Stimulated activated CD4-positive, alpha-beta T cell treated with anti-CD3 and anti-CD28 coated beads, Interleukin-15, amount 100 ng/mL, for 1 hour (primary cell): ENCODE measurements at places on chromosomes 11 and 22.

DNA sequence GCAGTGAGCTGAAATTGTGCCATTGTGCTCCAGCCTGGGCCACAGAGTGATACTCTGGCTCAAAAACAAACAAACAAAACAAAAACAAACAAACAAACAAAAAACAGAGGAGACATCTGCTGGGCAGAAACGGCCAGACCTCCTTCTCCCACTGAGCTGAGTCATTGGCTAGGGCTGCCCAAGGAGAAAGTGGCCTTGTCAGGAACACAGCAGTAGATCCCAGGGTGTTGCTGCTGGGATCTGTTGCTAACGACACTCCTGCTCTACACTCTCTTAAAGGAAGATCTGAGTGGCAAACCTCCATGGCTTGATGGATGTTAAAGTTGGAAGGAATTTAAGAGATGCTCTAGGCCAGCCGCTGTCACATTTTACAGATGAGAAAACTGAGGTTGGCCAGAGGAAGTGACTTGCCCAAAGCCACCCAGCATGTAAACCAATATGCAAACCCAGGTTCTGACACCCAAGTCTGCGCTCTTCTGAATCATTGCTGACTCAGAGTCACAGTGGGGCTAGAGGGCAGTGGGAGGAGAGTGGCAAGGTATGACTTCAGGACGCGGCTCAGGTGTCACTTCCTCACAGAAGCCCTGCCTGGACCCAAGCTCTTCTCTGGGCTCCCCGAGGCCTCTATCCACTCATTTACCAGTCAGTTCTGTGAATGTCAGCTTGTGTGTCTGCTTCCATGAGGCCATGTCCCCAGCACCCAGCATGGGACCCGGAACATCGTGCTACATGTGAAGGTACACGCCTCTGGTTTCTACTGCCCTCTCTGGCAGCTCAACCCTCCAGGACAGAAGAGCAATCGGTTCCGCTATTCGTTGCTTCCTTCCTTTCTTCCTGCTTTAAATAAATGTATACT, 11.3 kb upstream of the GDPD5 start:
- no peak for DNase-seq

- no peak for DNase-seq
Observed at GRCh38 chr11:6402561-6402981, 12.3 kb downstream of the SMPD1 start.

- no peak for DNase-seq
Observed at GRCh38 chr11:130146796-130147195, 12.8 kb upstream of the ST14 start.

GRCh38 chr11:3732671-3733436, 61.7 kb upstream of the CHRNA10 start:
- DNase-seq, result no peak

DNA sequence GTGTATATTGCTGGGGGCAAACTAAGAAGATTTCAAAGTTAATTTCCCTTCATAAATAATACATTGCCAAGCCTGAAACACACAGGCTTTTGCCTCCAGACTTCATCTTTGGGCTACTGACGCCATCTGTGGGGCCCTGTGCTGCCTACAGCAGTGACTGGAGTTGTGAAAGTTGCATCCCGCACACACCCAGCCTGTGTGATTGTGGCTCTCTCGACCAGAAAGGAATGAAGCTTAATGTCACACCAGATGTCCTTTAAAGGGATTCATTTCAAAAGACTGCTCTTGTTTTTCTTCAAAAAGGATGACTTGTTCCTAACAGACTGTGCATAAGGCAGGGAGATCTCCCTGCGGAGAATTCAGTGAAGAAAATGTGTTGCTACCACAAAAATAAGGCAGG, 210.5 kb downstream of the FAM181B start:
- DNase-seq, result no peak

- DNase-seq, result no peak
Observed at GRCh38 chr11:59967677-59968394, 4.0 kb downstream of the OOSP4A start.

- no peak for DNase-seq
Observed at GRCh38 chr11:55324500-55324899, 18.5 kb upstream of the OR4A16 start.

DNA sequence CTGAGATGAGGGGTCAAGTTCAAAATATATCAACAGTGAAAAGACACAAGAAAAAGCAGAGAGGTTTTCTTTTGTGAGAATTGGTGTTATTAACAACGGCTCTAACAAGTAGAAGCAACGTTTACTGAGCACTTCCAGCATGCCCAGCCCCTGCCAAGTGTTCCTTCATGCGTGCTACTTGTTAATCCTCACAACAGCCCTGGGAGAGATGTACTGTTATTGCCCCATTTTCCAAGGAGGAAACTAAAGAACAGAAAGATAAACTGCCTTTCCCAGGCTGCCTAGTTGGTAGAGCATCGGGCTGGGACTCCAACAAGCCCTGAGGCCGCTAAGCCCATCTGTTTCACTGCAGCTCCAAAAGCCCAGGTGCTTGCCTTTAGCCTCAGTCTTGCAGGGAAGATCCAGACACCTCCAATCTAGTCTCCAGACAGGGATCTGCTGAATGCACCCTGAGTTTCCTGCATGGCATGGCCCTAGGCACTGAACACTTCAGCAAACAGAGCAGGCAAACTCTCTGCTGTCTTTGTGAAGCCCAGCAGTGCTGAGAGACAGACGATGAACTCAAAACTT, 25.5 kb downstream of the SPATA19 start:
- DNase-seq, result no peak

DNA sequence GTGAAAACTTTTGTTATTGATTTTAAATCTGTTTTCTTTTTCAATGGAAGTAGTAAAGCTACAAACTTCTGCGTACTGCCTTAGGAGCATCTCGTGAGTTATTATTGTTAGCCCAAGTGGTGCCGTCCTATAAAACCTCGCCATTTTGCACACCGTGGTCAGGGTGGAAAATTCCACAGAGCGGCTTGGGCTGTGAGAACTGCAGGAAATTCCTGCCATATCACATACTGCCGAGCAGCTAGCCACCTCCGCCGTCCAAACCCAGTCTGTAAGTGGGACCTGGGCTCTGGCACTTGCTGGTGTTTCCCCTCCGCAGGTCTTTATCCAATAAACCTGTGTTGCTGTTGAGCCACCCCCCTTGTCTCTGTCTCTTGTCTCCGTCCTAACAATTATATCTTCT, 88.0 kb upstream of the POU2AF2 start:
- DNase-seq, result no peak

DNA sequence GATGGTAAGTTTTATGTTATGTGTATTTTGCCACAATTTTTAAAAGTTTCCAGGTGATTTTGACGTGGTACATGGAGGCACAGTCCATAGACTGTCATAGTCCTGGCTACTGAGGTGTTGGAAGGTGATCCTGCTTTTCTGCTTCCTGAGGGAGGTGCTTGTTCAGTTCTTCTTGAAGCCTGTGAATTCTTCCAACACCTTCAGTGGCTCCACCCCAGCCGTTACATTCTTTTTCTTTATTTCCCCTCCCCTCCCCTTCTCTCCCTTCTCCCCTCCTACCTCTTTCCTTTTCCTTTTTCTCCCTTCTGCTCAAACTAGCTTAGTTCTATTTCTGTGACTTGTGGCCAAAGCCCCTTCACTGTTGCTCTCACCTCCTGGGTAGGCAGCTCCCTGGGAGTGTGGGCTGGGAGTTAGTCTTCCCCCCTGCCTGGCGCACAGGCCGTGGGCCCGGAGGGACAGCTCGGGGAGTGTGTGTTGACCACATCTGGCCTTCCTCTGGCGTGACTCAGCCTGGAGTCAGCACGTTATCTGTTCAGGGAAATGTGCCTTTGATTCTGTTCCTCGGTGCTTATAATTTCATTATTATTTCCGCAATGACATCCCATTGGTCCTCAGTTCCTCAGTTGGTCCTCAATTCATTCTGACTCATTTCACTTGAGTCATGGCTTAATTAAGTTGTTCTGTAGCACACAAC, 566.2 kb downstream of the TBC1D22A start:
- no peak for DNase-seq

GRCh38 chr11:46336563-46337180, 10.6 kb upstream of the DGKZ start:
- DNase-seq, result no peak

DNA sequence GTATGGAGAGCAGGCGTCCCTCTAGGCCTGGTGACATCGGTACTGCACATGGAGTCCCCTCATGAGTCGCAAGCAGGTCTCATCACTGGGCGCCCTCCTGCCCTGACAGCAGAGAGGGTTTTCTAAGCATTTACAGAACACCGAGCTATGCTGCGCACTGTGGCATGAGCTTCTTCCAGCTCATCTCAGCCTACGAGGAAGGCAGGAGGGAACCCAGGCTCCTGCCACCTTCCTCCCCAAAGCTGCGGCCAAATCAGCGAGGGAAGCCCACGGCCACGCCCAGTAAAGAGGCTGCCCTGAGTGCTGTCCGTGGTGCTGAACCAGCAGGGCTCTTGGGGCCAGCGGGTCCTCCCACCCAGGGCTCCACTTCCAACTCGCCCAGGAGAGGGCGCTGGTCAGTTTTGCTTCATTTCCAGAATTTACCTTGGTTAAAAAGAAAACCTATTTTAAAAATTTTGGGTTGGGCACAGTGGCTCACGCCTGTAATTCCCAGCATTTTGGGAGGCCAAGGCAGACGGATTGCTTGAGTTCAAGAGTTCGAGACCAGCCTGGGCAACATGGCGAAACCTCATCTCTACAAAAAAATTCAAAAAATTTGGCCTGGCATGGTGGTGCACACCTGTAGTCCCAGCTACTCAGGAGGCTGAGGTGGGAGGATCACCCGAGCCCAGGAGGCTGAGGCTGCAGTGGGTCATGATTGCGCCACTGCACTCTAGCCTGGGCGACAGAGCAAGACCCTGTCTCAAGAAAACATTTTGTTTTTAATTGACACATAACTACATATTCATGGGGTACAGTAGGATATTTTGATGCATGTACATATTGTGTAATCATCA, 34.2 kb downstream of the PHF21B start:
- DNase-seq, result no peak

GRCh38 chr22:40826984-40827741, 8.0 kb upstream of the SLC25A17 start:
- no peak for DNase-seq

DNA sequence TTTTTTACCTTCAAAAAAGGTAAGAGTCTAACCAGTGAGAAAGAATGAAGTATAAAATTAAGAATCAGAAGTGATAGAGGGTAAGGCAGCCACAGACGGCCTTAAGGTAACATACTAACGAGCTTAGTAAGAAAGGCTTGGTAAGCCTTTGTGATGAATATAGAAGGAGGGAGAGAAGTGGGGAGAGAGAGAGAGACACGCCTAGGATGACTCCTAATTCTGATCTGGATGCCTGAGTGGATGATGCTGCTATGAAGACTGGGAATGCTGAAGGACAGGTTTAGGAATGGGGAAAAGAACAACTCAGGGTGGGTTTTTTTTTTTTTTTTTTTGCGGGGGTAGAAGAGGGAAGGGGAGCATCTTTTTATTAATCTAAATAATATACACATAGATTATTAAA, 4.8 kb downstream of the FBXO3 start:
- DNase-seq, result no peak

DNA sequence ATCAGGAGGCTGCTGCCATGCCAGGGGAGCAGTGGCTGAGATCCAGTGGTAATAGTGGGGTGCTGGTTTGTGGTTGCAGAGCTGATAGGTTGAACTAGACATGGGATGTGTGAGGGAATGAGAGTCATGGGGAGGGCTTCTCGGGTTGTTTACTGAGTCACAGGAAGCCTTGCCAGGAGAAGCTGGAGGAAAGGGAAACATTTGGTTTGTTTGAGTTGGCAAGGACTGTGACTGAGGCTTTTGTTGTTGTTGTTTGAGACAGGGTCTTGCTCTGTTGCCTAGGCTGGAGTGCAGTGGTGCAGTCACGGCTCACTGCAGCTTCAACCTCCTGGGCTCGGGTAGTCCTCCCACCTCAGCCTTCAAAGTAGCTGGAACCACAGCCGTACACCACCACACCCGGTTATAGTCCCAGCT, 49.3 kb downstream of the CABIN1 start:
- DNase-seq, result no peak

DNA sequence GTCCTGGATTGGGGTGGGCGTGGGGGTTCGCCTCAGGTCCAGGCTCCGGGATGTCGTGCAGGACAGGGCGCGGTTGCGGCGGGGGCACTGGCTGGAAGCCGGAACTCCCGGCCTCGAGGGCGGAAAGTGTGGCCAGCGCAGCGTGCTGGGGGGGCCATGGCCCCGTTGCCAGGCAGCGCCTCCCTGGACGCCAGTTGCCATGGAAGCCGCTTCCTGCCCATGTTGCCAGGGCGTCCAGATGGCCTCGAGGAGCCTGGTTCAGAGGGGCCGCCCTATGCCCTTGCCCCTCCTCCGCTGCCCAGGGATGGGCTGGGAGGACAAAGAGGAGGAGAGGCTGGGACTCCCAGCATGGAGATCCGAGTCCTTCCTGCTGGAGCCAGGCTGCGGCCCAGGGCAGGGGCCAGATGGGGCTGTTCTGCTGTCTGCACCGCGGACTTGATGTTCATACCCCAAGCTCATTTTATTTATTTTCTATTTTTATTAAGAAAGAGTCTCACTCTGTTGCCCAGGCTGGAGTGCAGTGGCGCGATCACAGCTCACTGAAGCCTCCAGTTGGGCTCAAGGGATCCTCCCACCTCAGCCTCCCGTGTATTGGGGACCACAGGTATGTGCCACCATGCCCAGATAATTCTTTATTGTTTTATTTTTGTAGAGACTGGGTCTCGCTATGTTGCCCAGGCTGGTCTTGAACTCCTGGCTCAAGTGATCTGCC, 4.6 kb upstream of the CCDC188 start:
- no peak for DNase-seq

DNA sequence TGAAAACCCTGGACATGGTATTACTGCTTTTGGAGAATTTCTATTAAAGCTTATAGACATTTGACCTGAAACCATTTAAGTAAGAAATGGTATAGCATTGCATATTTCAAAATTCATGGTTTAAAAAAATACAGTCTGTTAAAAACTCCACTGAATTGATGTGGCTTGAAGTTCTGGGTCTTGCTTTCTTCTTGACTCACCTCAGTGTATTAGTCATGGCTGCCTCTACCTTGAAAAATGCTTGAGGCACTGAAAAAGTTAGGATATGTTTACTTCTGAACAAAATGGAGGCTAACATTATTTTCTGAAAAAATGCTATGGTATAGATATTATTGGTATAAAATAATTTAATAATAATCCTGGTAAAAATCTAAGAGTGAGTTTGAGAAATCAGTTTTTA, 349.2 kb downstream of the AASDHPPT start:
- DNase-seq, result no peak

GRCh38 chr11:78415338-78415737, 2.3 kb downstream of the GAB2 start:
- DNase-seq, result no peak
